ENCODE measurements at places on chromosomes 1 and 21. TPM values are rescaled to one million over a fixed set of nuclear protein-coding genes. Genes with fewer than 3 reads are reported as not detected.

The TARDBP gene
- total RNA-seq, result 156 TPM

GRCh38 chr1:55195521-55196233 is 19.5 kb downstream of the USP24 start:
- peaks cover 64% of the 10 kb centered on the region for H3K4me1 ChIP-seq
- H3K4me3 ChIP-seq, result no peak overlapping the region
- H3K27me3 ChIP-seq, result no peaks in the 10 kb centered on the region

DNA sequence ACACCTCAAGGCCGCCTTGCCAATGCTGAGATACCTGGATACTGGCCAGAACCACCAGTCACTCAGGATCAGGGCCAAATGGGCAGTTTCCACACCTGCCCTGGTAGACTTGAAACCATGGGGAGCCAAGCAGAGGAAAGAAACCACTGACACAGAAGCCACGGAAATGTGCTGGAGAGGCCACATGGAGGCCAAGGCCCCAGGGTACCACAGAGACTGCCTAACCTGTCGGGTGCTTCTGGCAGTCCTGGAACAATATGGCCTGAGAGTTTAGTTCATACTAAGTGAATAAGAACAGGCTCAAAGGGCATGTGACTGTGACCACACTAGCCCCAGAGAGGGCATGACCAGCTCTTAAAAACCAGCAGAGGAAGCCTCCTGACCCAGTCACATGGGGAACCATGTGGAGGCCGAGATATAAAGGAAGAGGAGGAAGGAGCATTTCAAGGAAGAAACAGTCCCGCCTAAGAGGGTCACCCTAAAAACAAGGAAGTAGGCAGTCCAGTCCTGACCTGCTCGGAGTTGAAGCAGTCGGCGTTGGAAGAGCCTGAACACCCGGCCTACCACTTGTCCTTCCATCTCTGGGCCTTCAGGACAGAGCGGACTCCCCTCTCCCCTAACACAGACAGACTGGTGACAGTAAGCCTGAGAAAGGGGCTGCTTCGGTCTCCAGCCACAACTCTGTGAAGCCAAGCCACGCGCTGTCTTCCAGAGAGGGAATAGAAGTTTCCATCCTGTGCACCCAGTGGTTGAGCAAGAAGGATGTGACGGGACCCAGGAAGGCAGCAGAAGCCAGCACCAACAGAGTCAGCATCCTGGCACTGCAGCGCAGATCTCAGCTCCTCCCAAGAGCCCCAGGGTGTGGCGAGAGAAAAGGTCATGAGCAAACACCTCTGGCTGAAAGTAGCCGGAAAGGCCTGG is at the start of gene DENND2D:
Gene DENND2D (minus strand): TSS at position 766 of the 921 bp plus-strand sequence. CDS start 187 bp downstream, at position 579.
- peak within 1 kb of the TSS; percentile 93 for H3K4me3 ChIP-seq
- peaks cover 47% of the 10 kb centered on the region for H3K36me3 ChIP-seq
- no peaks in the 10 kb centered on the region for H3K27me3 ChIP-seq
- H3K4me1 ChIP-seq, result peaks cover 76% of the 10 kb centered on the region
- DNase-seq, result peak; percentile 73
- peak within 1 kb of the TSS; percentile 97 for H3K27ac ChIP-seq

- H3K4me3 ChIP-seq, result peak overlapping the region; percentile 89
- peak overlapping the region; percentile 98 for H3K27ac ChIP-seq
- peaks cover 4% of the 10 kb centered on the region for H3K36me3 ChIP-seq
Observed at GRCh38 chr1:25031966-25032667, 102.0 kb upstream of the RUNX3 start.

- no peak for DNase-seq
- H3K4me1 ChIP-seq, result peaks cover 5% of the 10 kb centered on the region
- no peaks in the 10 kb centered on the region for H3K27me3 ChIP-seq
- H3K27ac ChIP-seq, result no peak overlapping the region
Observed at GRCh38 chr1:178543290-178543607, 30.3 kb downstream of the TEX35 start.

Measured in activated T-cell treated with anti-CD3 and anti-CD28 coated beads, Interleukin-2, amount 50 U/mL, for 72 hours (primary cell).